Fibroblast of the aortic adventitia (primary cell): ENCODE measurements at places on chromosomes 2 and 18. TPM values are rescaled to one million over a fixed set of nuclear protein-coding genes. Genes with fewer than 3 reads are reported as not detected.

Gene UGT1A5
- total RNA-seq, result not detected in 2 replicates

Gene NEMP2
- total RNA-seq, result 8.1 and 11.7 TPM in 2 replicates

Gene METTL4
- 10.7 and 22.1 TPM in 2 replicates for total RNA-seq

Gene MYCN
- total RNA-seq, result not detected in 2 replicates

Gene MAP4K3
- 48.0 and 52.4 TPM in 2 replicates for total RNA-seq

Gene STK17B
- 50.5 and 114 TPM in 2 replicates for total RNA-seq

Gene GCG
- not detected in 2 replicates for total RNA-seq

Gene LRATD1
- 0.08 and 0.36 TPM in 2 replicates for total RNA-seq

Gene RETREG2
- 68.1 and 76.0 TPM in 2 replicates for total RNA-seq

Gene ABCB11
- total RNA-seq, result not detected in 2 replicates

Gene CROCC2
- under 0.01 and 0.41 TPM in 2 replicates for total RNA-seq
